ENCODE measurements at places on chromosomes 11 and 22. TPM values are rescaled to one million over a fixed set of nuclear protein-coding genes. Genes with fewer than 3 reads are reported as not detected.
A peak's percentile ranks its signal among the peaks of the same experiment; 100 is the strongest.

The APOA4 gene
- not detected for total RNA-seq

The BIRC3 gene
- total RNA-seq: 97.7 TPM

The DSCAML1 gene
- total RNA-seq: 2.1 TPM

DNA sequence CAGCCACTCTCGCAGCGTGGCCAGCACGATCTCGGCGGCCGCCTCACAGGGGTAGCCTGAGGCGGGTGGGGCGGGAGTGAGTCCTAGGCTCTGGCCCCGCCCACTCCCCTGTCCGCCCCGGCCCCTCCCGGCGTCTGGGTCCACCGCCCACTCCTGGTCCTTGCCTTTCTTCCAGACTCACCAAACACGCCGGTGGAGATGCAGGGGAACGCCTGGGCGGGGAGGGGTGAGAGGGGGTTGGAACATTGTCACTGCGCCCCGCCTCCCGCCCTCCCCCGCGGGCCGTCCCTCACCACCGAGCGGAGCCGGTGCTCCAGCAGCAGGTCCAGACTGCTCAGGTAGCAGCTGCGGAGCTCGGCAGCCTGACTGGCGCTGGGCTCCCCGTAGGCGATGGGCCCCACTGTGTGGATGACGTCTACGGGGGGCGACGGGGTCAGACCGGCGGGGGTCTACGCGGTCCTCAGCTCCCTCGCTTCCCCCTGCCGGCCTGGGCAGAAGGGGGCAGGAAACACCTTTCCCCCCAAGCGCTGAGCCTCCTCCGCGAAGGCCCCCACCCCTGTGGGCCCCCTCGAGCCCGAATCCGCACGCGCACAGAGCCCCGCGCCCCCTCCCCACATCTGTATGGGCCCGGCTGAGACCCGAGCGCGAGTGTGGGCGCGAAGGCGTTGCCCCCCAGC, 13.2 kb downstream of the OTUB1 start:
- H3K36me3 ChIP-seq: no peaks in the 10 kb centered on the region
- no peak overlapping the region for H3K27ac ChIP-seq
- H3K27me3 ChIP-seq: no peaks in the 10 kb centered on the region
- peak overlapping the region; percentile 60 for H3K4me3 ChIP-seq
- peaks cover 10% of the 10 kb centered on the region for H3K4me1 ChIP-seq

DNA sequence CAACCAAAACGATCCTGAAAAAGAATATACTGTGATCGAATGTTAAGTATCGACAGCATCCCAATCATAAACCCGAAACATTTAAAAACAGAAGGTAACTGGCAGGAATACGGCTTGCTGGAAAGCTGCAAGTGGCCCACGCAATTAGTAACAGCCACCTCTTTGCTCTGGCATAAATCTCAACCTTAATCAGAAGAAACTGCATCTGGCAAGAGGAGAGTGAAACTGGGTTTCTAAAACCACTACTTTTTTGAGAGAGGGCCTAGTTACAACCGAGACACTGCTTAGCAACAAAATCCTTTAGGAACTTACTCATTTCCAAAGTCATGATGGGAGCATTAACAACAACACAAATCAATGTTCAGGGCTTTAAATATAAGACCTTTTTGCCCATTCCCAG, 7.9 kb downstream of the NCAPD3 start:
- peaks cover 9% of the 10 kb centered on the region for H3K36me3 ChIP-seq
- no peak overlapping the region for H3K27ac ChIP-seq
- H3K4me1 ChIP-seq: peaks cover 19% of the 10 kb centered on the region

GRCh38 chr11:8719721-8720120, 37.1 kb downstream of the RPL27A start:
- no peaks in the 10 kb centered on the region for H3K36me3 ChIP-seq
- peaks cover 4% of the 10 kb centered on the region for H3K27me3 ChIP-seq
- H3K27ac ChIP-seq: no peak overlapping the region
- DNase-seq: no peak
- peaks cover 9% of the 10 kb centered on the region for H3K4me1 ChIP-seq

GRCh38 chr22:40001800-40002577, 7.2 kb downstream of the FAM83F start:
- H3K27me3 ChIP-seq: peaks cover 8% of the 10 kb centered on the region
- H3K4me3 ChIP-seq: no peak overlapping the region
- DNase-seq: no peak
- no peaks in the 10 kb centered on the region for H3K36me3 ChIP-seq
- no peaks in the 10 kb centered on the region for H3K4me1 ChIP-seq

GRCh38 chr11:44493383-44493782, 72.1 kb upstream of the CD82 start:
- H3K27ac ChIP-seq: no peak overlapping the region
- peaks cover 17% of the 10 kb centered on the region for H3K27me3 ChIP-seq
- H3K4me3 ChIP-seq: no peak overlapping the region
- no peaks in the 10 kb centered on the region for H3K4me1 ChIP-seq

The OPCML gene
- not detected for total RNA-seq

- H3K4me3 ChIP-seq: no peak overlapping the region
- peaks cover 8% of the 10 kb centered on the region for H3K36me3 ChIP-seq
- no peaks in the 10 kb centered on the region for H3K4me1 ChIP-seq
- H3K27me3 ChIP-seq: no peaks in the 10 kb centered on the region
- peak overlapping the region; percentile 46 for H3K27ac ChIP-seq
Observed at GRCh38 chr11:11940551-11940950, 67.9 kb downstream of the DKK3 start.

- H3K36me3 ChIP-seq: peaks cover 45% of the 10 kb centered on the region
- no peaks in the 10 kb centered on the region for H3K27me3 ChIP-seq
- peaks cover 6% of the 10 kb centered on the region for H3K4me1 ChIP-seq
- no peak overlapping the region for H3K4me3 ChIP-seq
- DNase-seq: no peak
Observed at GRCh38 chr11:43735961-43736360, 55.4 kb downstream of the HSD17B12 start.

DNA sequence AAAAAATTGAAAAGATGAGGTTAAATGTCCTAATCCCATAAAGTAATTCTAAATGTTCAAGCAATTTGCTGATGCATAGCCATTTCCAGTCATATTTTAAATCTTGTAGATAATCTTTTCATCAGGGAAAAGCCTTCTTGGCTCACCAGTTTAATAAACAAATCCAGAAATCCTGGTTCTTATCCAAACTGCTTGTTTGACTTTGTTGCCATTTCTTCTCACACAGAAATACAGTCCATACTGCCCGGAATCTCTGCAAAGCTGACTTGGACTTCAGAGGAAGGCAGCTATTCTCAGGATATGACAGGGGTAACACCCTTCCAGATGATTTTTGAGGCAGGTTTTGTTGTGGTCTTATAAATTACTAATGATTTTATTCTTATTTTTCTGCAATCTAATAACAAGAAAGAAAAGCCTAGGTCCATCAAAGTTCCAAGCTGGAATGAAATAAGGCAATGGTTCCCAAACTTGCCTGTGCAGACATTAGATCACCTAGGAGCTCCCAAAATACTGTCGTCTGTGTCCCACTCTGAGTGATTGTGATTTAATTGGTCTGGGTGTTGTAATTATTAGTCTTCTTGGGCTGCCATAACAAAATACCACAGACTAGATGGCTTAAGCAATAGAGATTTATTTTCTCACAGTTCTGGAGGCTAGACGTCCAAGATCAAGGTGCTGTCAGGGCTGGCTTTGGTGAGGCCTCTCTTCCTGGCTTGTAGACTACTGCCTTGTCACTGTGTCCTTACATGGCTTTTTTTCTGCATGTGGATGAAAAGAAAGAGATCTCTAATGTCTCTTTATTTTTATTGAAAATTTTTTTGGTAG, 55.1 kb upstream of the RCE1 start:
- H3K27ac ChIP-seq: no peak overlapping the region
- DNase-seq: no peak
- no peaks in the 10 kb centered on the region for H3K27me3 ChIP-seq
- no peaks in the 10 kb centered on the region for H3K4me1 ChIP-seq
- peaks cover 3% of the 10 kb centered on the region for H3K36me3 ChIP-seq
- H3K4me3 ChIP-seq: no peak overlapping the region

DNA sequence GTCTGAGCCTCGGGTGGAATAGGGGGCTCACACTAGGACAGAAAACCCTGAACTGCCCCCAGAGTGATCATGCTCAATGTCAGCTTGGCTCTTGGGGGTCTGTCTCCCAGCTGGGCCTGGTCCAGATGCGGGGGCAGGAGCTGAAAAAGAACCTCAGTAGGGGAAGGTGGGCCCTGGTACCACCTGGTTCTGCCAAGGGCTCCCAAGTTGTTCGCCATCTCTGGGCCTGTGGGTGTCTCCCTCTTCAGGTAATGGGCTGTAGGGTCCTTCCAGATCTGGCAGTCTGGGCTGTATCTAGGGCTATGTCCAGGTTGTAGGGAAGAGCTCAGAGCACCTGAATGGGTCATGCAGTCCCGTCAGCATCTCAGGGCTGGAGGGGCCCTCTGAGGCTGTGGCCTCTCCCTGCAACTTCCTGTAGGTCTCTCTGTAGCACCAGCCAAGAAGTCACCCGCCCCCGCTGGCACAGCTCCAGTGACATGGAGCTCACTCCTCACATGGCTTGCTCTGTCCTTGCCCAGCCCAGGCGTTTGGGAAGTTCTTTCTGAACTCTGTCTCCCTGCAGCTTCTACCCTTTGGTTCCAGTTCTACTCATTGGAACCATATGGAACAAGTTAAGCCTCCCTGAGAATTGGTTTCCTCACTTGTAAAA, 33.0 kb upstream of the SOX10 start:
- no peaks in the 10 kb centered on the region for H3K36me3 ChIP-seq
- DNase-seq: no peak
- H3K27ac ChIP-seq: no peak overlapping the region
- peaks cover 2% of the 10 kb centered on the region for H3K4me1 ChIP-seq
- H3K27me3 ChIP-seq: no peaks in the 10 kb centered on the region

The KCNK4 gene
- total RNA-seq: not detected

DNA sequence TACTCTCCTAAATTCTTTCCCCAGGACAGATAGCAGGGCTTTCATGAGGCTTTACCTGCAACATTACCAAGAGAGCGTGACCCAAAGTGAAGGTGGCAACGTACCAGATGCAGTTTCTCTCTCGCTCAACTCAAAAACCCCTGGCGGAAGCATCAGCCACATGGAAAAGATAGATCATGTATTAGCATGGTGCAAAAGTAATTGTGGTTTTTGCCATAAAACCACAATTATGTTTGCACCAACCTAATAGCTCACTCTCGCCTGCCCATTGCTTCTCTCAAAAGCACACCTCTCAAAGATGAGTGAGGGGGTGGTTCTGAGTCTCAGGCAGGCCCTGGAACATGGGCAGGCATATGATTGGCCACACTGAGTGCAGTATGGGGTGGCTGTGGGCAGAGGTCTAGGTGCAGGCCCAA, 7.0 kb downstream of the MS4A6A start:
- H3K4me3 ChIP-seq: no peak overlapping the region
- DNase-seq: no peak
- H3K27me3 ChIP-seq: peaks cover 3% of the 10 kb centered on the region
- H3K27ac ChIP-seq: no peak overlapping the region
- no peaks in the 10 kb centered on the region for H3K4me1 ChIP-seq

GRCh38 chr11:32705309-32706033, 89.0 kb downstream of the CCDC73 start:
- no peak overlapping the region for H3K27ac ChIP-seq
- DNase-seq: no peak
- H3K4me3 ChIP-seq: no peak overlapping the region
- no peaks in the 10 kb centered on the region for H3K36me3 ChIP-seq
- peaks cover 2% of the 10 kb centered on the region for H3K27me3 ChIP-seq

The GLYATL2 gene
- not detected for total RNA-seq

- H3K36me3 ChIP-seq: no peaks in the 10 kb centered on the region
- H3K4me3 ChIP-seq: no peak overlapping the region
- no peak overlapping the region for H3K27ac ChIP-seq
- peaks cover 25% of the 10 kb centered on the region for H3K27me3 ChIP-seq
Observed at GRCh38 chr11:57632116-57632515, 17.6 kb downstream of the YPEL4 start.

GRCh38 chr11:84655712-84656111, 971.4 kb downstream of the DLG2 start:
- H3K27me3 ChIP-seq: no peaks in the 10 kb centered on the region
- no peak overlapping the region for H3K27ac ChIP-seq
- H3K4me1 ChIP-seq: no peaks in the 10 kb centered on the region
- H3K4me3 ChIP-seq: no peak overlapping the region

- H3K36me3 ChIP-seq: peaks cover 9% of the 10 kb centered on the region
- H3K27ac ChIP-seq: no peak overlapping the region
- H3K4me3 ChIP-seq: no peak overlapping the region
- no peaks in the 10 kb centered on the region for H3K4me1 ChIP-seq
Observed at GRCh38 chr11:127950162-127950561, 637.2 kb downstream of the ETS1 start.

The BAD gene
- total RNA-seq: 13.7 TPM

DNA sequence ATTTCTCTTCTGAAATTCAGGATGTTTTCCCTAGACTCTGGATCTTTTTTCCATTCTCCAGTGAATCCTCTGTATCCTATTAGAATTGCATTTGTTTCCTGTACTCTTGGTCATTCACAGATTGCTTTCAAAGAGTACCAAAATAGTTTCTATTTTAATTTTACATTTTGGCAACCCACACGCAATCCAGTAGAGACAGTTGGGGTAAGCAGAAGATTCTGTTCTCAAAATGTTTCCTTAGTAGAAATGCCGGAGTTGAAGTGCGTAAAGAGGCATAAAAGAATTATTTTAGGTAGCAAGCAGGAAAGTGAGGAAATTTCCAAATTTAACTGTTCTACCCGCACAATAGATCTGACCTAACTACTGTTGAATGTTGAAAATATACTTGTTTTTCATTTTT, 842.4 kb downstream of the LUZP2 start:
- no peaks in the 10 kb centered on the region for H3K27me3 ChIP-seq
- H3K4me1 ChIP-seq: no peaks in the 10 kb centered on the region
- no peak overlapping the region for H3K27ac ChIP-seq
- H3K4me3 ChIP-seq: no peak overlapping the region
- no peaks in the 10 kb centered on the region for H3K36me3 ChIP-seq
- DNase-seq: no peak

DNA sequence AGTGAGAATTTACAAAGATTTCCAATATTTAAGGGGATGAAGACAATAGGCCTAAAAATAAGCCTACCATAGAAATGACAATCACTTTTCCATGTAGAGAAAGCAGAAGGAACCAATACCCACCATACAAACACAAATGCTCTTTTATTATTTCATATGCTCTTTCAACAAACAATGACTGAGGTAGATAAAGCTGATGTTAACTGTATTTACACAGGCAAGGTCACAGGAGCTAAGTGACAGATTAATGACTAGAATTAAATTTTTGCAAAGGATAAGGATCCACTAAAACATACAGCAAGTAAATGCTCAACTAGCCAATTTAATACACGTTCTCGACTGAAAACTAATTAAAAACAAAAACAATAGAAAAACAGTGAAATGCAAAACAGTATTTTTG, 34.2 kb downstream of the PICALM start:
- DNase-seq: no peak
- H3K36me3 ChIP-seq: no peaks in the 10 kb centered on the region
- H3K27ac ChIP-seq: no peak overlapping the region

The CHRM1 gene
- not detected for total RNA-seq

GRCh38 chr11:118771547-118772288, 19.2 kb downstream of the DDX6 start:
- no peaks in the 10 kb centered on the region for H3K27me3 ChIP-seq
- peaks cover 5% of the 10 kb centered on the region for H3K36me3 ChIP-seq
- peak overlapping the region; percentile 56 for H3K27ac ChIP-seq
- H3K4me1 ChIP-seq: peaks cover 22% of the 10 kb centered on the region

- H3K27ac ChIP-seq: no peak overlapping the region
- DNase-seq: no peak
- no peaks in the 10 kb centered on the region for H3K27me3 ChIP-seq
- no peaks in the 10 kb centered on the region for H3K36me3 ChIP-seq
Observed at GRCh38 chr11:63670096-63670432, 1.1 kb downstream of the ATL3 start.

All from naive thymus-derived CD8-positive, alpha-beta T cell (primary cell).